NCI-H524 (cell line): ENCODE measurements at places on chromosomes 12 and 14.

DNA sequence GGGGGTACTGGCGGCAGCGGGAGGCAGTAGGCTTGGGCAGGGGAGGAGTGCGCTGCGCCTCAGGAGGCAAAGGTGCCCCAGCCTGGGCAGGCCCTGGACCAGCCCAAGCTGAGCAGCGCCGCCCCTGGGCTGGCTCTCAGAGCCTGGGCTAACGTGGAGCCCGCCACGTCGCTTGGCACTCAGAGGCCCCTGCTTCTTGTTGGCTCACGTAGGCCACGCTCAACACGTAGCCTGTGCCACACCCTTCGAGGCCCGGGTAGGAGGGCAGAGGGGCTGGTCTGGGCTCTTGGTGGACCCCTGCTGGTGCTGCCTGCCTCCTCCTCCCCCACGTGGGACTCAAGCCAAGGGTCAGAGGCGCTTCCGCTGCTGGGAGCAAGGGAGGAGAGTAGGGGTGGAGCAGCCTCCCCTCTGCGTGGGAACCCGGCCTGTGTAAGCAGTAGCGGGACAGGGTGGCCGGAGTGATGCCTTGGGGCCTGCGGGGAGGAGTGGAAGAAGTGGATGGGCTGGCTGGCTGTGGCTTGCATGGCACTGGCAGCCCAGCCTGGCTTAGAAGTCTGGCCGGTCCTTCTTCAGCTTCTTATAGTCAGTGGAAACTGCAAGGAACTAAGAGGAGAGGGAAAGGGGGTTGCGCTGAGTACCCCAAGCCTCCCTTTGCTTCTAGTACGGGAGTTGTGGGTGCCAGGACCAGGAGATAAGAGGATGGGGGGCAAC, 5.7 kb downstream of the SHMT2 start:
- DNase-seq = peak; percentile 54

GRCh38 chr14:84708865-84709264, 821.1 kb upstream of the FLRT2 start:
- no peak for DNase-seq

DNA sequence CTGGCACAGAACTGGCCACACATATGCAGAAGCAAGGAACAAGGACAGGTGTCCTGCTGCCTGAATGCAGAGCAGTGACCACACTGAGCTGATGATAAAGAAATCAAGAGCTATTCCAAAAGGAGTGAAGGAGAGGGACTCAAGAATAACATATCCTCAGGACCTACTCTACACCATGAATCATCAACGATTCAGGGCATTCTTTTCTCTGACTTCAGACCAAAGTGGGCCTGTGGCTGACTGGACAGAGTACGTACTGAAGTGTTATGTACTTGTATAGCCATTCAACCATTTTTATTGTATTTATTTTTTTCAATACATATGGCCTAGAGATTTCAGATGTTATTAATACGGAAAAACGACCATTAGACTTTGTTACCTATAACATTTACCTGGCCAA, 177.5 kb upstream of the TMTC1 start:
- DNase-seq = no peak

GRCh38 chr12:63480186-63480585, 188.1 kb downstream of the DPY19L2 start:
- no peak for DNase-seq

DNA sequence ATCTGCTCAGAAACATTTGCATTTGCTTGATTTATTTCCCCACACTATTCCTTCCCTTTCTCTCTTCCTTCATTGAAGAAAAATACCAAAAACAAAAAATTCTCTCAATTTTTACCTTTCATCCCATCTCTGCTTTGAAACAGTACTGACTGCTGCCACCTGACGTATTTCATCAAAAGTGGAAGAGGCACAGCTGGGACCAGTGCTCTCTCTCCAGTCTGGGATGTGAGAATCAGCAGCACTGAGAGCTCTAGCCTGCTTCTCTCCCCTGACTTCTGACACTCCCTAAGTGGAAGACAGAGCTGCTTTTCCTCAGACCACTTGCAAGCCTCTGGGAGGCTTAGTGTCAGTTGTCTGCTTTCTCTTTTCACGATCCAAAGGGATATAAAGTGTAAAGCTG, 36.9 kb downstream of the TTLL5 start:
- no peak for DNase-seq

DNA sequence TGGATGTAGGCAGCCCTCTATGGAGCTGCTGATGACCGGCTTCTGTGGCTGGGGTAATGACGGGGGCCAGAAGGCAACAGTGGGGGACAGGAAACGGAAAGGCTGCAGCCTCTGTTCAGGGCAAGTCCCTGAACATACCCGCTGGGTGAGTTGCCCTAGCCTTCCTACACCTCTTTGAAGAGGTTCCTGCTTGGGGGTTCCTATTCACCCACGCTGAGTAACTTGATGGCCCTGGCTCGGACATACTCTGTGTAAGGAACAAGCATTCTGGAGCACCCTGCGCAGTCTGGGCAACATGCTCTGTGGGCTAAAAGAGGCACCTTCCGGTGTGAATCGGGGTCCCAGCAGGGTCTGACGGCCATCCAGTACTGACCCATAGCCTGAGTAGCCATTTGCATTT, 17.7 kb upstream of the GSC start:
- DNase-seq = no peak

DNA sequence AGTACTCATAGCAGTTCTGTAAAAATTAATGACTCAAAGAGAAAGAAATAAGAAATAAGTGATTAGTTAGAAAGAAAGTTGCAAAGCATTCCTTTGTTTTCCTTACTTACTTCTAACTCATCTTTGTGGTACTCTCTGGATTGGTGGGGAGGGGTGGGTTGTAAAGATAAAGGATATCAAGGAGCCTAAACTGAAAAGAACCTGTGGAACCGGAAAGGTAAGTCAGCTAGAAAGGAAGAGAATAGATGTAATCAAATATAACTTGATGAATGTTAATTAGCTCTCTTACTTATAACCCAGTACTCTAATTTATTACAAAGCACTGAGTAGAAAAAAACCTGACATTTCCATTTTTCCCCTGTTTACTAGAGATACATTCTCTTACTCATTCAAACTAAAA, 37.5 kb upstream of the KRR1 start:
- no peak for DNase-seq

GRCh38 chr14:81363746-81364378, 36.3 kb downstream of the STON2 start:
- DNase-seq = peak; percentile 88

- DNase-seq = no peak
Measured at GRCh38 chr14:31439561-31439960, 17.7 kb downstream of the DTD2 start.

GRCh38 chr12:19763488-19763887, 324.2 kb downstream of the AEBP2 start:
- DNase-seq = no peak

DNA sequence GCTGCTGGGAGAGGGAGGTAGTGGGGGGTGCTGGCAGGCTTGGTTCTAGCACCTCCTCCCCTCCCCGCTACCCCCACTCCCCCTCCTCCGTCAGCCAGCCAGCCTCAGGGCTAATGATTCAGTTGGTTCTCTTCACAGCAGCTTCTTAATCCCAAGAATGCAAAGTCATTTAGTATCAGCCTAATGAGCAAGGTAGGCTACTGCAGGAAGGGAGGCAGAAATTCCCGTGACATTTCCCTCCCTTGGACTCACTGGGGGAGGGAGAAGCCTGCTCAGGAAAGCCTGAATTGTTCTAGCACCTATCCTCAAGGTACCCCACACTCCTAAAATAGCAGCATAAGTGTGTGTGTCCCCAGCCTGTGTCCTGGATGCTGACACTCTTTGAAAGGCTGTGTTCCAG, 29.8 kb downstream of the ITPK1 start:
- DNase-seq = peak; percentile 22

- DNase-seq = no peak
Measured at GRCh38 chr14:38420048-38420447, 164.2 kb upstream of the CLEC14A start.

- no peak for DNase-seq
Measured at GRCh38 chr14:73242357-73242901, 5.1 kb downstream of the PAPLN start.

GRCh38 chr12:40107098-40107802, 1.4 kb upstream of the SLC2A13 start:
- peak; percentile 84 for DNase-seq

DNA sequence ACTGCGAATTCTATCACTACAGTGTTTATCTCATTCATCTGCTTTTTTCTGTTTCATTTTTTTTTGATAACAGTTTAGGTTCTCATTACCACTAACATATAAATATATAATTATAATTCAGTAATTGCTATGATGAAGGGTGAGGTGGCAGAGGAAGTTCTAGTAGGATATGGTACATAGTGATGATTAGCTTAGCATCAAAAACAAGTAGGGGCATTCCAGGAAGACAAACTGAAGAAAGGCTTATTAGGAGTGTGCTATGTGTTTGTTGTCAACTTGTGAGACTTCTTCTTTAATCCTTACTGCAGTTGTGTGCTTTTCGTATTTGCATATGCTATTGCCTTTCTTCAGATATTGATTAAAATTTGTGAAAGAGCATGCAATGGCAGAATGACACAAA, 20.6 kb downstream of the FUT8 start:
- DNase-seq = no peak

DNA sequence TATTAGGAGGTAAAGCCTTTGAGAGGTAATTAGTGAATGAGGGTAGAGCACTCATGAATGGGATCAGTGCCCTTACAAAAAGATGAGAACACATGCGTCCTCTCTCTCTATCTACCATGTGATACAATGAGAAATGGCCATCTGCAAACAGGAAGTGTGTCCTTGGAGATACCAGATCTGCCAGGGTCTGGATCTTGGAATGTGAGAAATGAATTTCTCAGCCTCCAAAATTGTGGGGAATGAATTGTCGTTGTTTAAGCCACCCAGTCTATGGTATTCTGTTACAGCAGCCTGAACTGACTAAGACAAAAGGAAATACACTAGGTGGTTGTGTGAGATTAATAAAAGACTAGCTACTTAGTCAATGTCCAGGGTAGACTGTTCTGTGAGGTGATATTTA, 366.6 kb downstream of the NELL2 start:
- peak; percentile 79 for DNase-seq

DNA sequence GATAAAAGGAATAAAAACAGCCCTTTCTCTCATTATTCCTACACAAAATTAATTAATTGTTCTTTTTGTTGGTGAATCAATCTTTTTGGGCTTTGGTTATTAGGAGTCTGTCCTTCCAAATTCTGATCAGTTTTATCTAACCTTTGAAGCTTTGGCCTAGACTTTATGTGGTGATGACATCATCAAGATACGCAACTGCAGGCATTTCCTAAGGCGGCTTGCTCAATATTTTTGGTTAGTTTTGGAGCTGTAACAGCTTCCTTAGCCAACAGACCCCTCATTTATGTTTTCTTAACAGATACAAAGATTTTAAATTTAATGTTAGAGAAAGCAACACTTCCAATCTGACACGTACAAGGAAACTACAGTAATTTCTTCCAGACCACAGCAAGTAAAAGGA, 87.8 kb upstream of the PDE3A start:
- DNase-seq = no peak

DNA sequence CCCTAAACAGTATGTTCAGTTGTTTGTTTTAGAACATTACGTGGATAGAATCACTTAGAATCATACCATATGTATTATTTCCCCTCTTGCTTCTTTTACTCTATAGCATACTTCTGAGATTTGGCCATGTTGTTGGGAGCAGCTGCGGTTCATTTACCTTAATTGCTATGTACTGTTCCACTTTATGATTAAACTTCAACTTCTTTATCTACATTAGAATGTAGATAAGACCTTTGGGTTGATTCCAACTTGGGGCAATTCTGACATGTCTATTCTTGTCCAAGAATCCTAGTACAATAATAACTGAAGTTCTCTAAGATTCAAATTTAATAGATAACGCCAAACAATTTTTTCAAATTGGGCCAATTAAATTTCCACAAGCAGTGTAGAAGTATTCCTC, 80.7 kb downstream of the GRIN2B start:
- no peak for DNase-seq

DNA sequence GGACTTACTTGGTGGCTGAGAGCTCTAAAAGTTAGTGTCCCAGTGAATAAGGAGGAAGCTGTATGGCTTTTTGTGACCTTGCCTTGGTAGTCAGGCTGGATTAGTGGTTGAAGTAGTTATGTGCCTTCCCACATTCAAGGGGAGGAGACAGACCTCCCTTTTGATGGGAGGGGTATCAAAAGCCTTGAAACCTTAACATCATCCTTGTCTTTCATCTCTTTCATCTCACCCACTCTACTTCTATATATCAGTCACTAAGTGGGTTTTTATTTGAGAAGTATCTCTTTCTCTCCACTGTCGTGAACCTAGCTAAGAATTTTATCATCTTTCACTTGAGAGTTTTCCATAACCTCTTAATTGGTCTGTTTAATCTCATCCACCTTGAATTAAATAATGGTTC, 15.7 kb downstream of the NUBPL start:
- DNase-seq = no peak

- DNase-seq = no peak
Measured at GRCh38 chr12:2267703-2268470, 215.1 kb downstream of the CACNA1C start.

GRCh38 chr12:112463478-112463877, 44.7 kb downstream of the PTPN11 start:
- DNase-seq = no peak

GRCh38 chr12:93594766-93595311, 22.4 kb downstream of the SOCS2 start:
- DNase-seq = no peak

- DNase-seq = no peak
Measured at GRCh38 chr12:422526-422925, 21.1 kb downstream of the CCDC77 start.

- DNase-seq = no peak
Measured at GRCh38 chr12:120342175-120343038, 14.8 kb upstream of the PLA2G1B start.

GRCh38 chr12:132356691-132357622, 27.6 kb upstream of the GALNT9 start:
- DNase-seq = peak; percentile 76

DNA sequence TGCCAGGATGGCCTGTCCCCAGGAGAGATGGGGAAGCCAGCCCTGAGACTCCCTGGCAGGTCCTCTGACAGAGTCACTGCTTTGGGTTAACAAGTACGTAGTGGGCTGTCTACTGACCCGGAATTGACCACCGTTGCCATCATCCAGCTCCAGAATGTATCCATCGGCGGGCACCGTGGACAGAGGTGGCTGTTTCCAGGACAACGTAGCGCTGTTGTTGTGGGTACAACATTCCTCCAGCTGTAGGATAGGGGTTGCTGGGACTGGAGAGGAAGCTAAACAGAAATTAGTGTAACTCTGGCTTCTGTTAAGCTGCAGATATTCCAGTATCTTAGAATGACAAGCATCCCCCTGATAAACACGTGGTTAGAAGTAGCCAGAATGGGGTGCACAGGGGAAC, 56.3 kb upstream of the PYGL start:
- no peak for DNase-seq

- DNase-seq = peak; percentile 40
Measured at GRCh38 chr12:18250313-18250916, 10.9 kb upstream of the PIK3C2G start.

GRCh38 chr14:59343585-59343984, 121.6 kb downstream of the GPR135 start:
- peak; percentile 68 for DNase-seq

GRCh38 chr12:12954356-12954755, 2.4 kb upstream of the GPRC5D start:
- peak; percentile 67 for DNase-seq
